Posterior cingulate gyrus (tissue), 11 donors: ENCODE measurements at places on chromosomes 4 and X.

DNA sequence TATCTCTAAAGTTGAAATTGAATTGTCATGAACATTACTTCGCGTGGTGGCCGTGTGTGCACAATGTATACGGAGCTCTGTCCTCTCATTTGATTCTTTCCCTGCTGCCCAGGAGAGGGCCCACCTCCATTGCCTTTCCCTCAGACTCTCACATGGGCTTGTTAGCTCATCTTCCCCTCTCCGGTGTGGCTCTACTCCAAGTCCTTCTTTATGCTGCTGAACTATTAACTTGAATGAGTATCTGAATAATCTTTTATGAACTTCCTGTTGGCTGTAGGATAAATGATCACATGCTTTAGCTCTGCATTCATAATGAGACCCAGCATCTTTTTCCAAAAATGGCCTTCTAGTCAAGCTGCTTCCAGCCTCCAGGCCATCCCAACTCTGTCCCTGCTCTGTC lies 68.8 kb upstream of the CLNK start:
- no peak for DNase-seq

GRCh38 chr4:16952462-16952871 lies 54.0 kb upstream of the LDB2 start:
- no peak for DNase-seq

- no peak for DNase-seq
These were observed 65.2 kb downstream of the PRDM5 start for GRCh38 chr4:120857312-120857711.

DNA sequence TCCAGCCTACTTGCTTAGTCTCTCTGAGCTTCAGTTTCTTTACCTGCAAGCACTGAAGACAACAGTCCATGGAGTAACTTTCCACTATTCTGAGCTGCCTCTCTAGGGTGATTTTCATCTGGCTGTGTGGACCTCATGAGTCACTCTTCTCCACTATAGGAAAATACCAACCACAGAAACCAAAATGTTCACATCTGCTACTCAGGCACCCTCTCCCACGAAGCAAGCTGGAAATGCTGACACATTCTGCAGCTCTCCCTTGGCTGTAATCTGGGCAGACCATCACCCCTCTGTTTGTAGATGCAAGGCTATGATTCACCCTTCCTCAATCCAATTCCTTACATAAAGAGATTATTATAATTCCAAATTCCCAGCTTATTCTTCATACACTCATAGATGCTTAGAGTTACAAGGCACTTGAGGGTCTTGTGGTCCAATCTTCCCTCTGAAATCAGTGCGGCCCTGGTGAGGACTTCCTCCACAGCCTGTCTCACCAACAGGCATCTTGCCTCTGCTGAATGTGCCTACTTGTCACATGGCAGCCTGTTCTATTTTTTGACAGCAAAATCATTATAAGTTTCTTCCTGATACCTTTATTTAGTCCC lies 97.0 kb upstream of the LNX1 start:
- DNase-seq = no peak

GRCh38 chrX:16518131-16518530 lies 131.8 kb upstream of the S100G start:
- no peak for DNase-seq

DNA sequence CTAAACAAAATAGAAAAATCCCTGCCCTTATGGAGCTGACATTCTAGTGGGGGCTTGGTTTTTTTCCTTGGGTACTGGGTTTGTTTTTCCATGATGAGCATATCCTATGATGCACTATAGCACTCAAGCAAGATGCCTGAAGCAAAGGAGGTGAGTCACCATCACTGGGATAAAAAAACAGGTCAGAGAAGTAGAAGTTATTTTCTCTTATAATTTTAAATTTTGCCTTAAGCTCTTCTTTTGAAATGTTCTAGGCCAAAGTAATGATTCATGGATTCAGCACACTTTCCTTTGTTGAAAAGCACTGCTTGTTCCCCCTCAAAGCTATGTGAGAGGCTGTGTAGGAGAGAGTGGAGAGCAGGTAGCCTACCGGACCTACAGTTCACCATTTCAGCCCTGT lies 15.2 kb upstream of the CXCL2 start:
- no peak for DNase-seq
